ENCODE measurements at places on chromosomes 2 and 18.

DNA sequence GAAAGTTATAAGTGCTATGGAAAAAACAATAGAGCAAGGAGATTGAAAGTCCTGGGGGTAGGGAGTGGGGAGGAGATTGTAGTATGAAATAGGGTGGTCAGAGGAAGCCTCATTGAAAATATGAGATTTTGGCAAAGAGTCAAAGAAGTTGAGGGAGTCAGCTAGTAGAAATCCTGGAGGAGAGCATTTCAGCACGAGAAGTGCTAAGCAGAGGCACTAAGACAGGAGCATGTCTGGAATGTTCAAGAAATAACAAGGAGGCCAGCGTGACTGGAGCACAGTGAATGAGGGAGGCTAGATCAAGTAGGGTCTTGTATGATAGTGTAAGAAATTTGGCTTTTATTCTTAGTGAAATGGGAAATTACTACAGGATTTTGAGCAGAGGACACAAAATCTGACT, 2.1 kb upstream of the TSPYL6 start:
- DNase-seq, result no peak

- DNase-seq, result no peak
These were observed 1.3 kb downstream of the ADCYAP1 start for GRCh38 chr18:905948-906415.

DNA sequence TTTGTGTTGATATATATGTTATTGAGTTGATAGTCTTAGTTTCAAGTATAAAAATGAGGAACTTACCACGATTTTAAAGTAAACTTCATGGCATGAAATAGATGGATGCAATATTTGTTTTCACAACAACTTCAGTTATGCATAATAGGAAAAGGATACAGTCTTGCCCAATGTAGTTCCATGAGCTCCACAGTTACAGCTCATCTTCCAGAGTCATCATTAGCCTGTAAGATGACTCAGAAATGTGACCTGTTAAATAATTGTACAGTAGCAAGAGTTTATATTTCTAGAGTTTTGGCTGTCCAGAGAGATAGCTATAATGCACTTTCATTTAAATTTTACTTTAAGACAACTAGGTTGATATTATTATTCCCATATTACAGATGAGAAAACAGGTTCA, 80.9 kb upstream of the ARHGAP28 start:
- no peak for DNase-seq

GRCh38 chr18:76715012-76715610, 107.2 kb upstream of the ZNF236 start:
- DNase-seq, result no peak

DNA sequence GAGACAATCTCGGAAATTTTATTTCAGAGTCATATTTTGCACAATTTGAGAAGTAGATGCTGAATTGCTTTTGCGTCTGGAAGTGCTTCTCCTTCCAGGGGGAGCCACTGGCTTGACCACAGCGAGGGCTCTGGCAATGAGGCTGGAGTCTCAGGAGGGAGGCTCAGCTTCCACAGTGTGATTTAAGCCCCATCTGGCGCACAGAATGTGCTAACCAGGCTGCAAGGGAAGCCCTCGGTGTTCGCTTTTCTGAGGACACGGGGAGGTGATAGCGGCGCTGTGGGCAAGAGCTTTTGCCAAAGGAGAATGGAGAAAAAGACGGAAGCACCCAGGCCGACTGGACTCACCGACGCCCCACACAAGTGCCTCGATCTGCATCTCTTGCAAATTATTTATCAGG, 52.4 kb downstream of the ADI1 start:
- DNase-seq, result no peak

DNA sequence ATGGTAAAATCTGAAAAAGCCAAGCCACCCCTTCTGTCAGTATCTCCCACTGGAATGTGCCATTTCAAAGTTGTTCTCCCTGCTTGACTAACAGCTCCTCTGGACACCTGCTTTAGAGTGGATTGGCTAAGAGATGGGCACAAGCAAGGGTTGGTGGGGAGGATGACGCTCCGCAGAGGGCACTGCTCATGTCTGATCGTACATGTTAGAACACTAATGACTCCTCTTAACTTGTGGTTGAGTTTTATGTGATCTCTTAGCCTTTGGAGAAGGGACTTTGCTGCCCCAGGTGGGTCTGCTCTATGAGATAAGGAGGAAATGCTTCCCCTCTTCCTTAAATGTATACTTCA, 8.2 kb upstream of the KIAA2012 start:
- no peak for DNase-seq

DNA sequence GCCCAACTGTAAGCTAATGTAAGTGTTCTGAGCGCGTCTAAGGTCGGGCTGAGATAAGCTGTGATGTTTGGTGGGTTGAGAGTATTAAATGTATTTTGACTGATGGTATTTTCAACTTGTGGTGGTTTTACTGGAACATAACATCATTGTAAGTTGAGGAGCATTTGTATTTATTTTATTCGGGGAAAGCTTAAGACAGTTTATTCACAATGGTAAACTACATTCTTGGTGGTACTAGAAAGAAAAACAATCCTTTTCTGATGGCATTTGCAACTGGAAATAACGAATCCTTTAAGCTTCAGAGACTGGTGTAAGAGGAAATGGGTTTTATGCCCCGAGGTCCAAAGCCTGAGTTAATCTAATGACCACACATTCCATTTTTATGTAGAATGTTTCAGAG, 283.3 kb upstream of the NETO1 start:
- no peak for DNase-seq

- DNase-seq, result no peak
These were observed 788.5 kb upstream of the LRRTM1 start for GRCh38 chr2:81093031-81093430.

DNA sequence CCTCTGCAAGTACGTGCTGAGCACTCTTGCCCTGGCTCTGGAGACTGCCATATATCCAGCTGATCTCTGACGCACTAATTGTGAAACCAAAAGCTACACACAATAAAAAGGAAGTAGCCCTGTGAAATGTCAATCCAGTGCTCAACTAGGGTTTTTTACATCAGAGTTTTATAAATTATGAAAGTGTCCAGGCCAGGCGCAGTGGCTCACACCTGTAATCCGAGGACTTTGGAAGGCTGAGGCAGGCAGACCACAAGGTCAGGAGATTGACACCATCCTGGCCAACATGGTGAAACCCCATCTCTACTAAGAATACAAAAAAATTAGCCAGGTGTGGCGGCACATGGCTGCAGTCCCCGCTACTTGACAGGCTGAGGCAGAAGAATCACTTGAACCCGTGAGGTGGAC, 24.5 kb upstream of the PEX13 start:
- DNase-seq, result no peak

DNA sequence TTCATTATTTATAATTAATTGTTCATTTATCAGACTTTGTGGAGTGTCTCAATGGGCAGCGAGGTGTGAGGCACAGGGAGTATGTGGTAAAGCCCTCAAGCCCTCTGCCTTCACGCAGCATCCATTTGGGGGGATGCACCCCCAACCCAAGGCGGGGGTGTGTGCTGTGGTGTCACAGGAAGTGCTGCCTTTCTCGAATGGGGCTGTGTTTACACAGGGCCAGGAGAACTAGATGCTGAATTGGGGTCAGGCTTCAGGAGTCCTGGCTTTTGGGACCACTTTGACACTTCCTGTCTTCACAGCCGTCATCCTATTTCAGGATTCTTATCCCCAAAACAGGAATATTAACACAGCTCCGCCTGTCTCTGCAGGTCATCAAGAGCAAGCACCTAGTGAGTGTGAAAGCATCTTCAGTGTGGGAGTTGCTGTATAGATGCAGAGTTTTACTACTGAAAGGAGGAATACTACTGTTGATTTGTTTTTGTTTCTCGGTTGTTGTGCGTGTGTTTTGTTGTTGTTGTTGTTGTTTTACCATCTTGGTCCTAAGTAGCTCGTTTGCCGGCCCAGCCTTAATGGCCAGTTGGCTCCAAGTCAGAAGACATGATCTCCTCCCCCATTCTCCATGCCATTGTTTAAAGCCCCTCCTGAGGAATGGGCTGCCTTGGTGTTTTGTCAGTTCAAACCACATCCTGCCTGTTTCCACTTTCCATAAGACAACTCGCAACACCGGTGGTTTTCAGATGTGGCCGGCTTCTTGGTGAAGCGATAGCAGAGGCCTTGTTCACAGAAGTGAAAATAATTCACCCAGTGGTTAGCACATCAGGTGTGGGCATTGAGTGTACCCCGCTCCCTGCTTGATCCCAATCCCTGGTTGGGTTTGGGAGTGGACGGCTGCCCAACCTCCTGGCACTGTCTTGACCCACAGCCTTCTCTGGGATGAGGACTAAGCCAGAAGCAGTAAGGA, 221.3 kb downstream of the BCL2 start:
- no peak for DNase-seq

- no peak for DNase-seq
These were observed 77.6 kb upstream of the RAB6C start for GRCh38 chr2:129901754-129902415.

- DNase-seq, result no peak
These were observed 294.9 kb downstream of the SOX11 start for GRCh38 chr2:5986801-5987787.

DNA sequence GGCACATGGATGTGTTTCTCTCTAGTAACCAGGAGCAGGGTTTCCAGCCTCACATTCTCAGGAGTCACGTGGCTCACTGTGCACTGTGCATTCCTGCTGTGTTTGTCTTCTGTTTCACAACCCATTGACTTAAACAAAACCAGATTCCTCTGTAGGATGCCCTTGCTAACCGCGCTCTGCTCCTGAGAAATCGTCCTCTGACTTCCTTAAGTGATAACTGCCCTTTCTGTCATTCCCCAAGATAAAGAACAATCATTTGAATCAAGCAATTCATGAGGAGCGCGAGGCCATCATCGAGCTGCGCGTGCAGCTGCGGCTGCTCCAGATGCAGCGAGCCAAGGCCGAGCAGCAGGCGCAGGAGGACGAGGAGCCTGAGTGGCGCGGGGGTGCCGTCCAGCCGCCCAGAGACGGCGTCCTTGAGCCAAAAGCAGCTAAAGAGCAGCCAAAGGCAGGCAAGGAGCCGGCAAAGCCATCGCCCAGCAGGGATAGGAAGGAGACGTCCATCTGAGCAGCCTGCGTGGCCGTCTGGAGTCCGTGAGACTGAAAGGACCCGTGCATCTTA, 60.2 kb downstream of the RALBP1 start:
- no peak for DNase-seq

DNA sequence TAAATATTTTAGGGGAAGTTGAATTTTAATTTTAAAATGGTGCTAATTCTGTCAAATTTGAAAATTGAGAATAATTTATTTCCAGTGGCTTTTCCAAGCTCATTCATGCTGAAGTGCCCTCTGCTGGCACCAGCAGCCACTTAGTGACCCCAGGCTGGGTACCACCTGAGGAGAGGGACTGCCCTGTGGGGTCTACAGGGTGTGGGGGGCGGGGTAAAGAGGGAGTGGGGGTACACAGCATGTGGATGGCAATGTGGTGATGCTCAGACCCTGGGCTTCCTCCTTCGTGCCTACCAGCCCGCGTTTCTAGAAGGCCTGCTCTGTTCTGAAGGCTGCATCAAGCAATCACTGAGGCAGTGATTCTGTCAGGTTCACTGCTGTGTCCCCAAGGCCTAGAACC, 45.1 kb upstream of the SCLY start:
- DNase-seq, result no peak

- DNase-seq, result no peak
These were observed 283.1 kb upstream of the TRIB2 start for GRCh38 chr2:12433626-12433990.

- no peak for DNase-seq
These were observed 833.0 kb downstream of the SLC4A3 start for GRCh38 chr2:220460257-220460985.

GRCh38 chr18:73663581-73663980, 484.1 kb downstream of the FBXO15 start:
- no peak for DNase-seq

- DNase-seq, result no peak
These were observed 188.7 kb upstream of the TWIST2 start for GRCh38 chr2:238659231-238659630.

DNA sequence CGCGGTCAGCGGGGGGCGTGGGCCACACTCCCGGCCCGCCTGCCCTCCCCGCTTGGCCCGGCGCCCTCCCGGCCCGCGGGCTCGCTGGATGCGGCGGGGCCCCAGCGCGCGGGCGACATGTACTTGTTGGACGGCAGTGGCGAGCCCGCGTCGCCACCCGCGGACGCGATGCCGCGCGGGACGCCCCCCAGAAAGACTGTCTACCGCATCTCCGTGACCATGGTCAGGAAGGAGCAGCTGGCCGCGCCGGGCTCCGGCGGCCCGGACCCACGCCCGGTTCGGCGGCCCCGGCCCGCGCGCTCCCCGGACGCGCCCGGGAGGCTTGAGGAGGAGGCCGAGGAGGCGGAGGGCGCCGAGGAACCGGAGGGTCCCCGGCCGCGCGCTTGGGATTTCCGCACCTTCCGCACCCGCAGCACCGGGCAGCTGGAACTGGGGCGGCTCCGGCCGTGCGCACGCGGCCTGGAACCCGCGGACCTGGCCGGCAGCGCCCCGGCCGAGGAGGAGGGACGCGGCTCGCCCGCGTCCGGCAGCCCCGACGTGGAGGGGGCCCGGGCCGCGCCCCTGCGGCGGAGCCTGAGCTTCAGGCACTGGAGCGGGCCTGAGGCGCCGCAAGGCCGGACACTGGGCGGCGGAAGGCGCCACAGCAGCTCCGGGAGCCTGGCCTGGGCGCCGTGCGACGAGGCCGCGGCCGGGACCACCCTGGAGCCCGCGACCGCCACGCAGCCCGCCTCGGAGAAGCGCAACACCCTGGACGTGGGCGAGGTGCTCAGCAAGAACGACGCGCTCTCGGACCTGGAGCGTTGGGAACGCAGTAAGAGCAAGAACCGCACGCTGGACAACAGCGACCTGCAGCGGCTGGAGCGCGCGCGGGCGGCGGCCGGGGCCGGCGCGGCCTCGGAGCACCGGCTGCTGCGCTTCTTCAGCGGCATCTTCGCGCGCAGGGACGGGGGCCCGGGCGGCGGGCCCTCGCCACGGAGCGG, 176.4 kb downstream of the AGAP1 start:
- no peak for DNase-seq

GRCh38 chr2:110933420-110933819, 187.3 kb upstream of the BCL2L11 start:
- DNase-seq, result no peak

- no peak for DNase-seq
These were observed 276.1 kb downstream of the BCL2 start for GRCh38 chr18:63043516-63043915.

DNA sequence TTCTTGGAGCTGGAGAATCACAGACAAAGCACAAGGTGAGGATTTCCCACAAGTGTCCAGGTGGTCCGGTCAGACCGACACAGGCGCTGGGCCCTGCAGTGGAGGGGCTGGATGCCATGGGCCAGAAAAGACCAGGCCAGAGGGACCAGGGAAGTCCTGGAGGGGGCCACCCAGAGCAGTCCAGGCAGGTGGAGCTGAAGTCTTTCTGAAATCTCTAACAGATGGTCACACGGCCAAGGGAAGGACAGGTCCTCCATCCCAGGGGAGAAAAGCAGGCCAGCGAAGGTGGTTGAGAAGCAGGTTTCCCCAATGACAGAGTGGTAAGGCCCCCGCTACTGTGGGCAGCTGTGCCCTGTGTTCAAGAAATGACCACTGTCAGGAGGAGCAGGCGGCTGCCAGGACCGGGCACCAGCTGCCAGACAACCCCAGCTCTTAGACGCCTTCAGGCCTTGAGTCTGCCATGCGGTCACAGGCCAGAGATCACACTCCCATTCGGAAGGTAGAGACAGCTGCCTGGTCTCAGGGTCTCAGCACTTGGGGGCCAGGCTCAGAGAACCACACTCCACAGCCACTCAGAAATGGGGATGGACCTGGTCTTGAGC, 25.9 kb downstream of the HS1BP3 start:
- DNase-seq, result no peak

Measured in naive thymus-derived CD8-positive, alpha-beta T cell (primary cell).